ENCODE measurements at places on chromosomes 1 and 21. TPM values are rescaled to one million over a fixed set of nuclear protein-coding genes. Genes with fewer than 3 reads are reported as not detected.

TARDBP gene
- 113 TPM for total RNA-seq

AKT3 gene
- total RNA-seq = 58.7 TPM

DNA sequence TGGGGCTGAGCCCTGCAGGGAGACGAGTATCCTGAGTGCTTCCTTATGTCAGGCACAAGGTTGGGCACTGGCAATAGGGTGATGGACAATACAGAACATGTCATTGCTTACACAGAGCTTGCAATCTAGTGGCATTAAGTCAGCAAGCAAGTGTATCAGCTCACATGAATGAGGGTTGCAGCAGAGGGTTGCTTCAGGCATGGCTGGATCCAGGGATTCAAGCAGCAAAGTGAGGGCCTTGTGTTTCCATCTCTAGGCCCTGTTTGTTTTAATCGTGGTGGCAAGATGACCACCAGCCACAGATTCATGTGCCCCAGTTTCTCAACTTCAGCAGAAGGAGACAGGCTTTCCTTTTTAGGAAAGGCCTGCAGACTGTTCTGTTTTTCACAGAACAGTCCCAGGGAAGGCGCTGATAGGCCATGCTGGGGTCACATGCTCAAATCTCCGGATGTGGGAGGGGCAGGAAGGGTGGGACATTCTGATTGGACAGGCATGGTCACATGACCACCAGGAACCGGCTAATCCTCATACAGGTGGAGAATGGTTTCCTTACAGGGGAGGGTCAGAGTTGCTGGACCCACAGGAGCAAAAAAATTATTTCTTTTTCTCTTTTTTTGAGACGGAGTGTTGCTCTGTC, 14.4 kb downstream of the PLOD1 start:
- H3K4me3 ChIP-seq = no peak overlapping the region
- no peaks in the 10 kb centered on the region for H3K27me3 ChIP-seq
- no peak for DNase-seq
- H3K27ac ChIP-seq = no peak overlapping the region
- no peaks in the 10 kb centered on the region for H3K4me1 ChIP-seq

DNA sequence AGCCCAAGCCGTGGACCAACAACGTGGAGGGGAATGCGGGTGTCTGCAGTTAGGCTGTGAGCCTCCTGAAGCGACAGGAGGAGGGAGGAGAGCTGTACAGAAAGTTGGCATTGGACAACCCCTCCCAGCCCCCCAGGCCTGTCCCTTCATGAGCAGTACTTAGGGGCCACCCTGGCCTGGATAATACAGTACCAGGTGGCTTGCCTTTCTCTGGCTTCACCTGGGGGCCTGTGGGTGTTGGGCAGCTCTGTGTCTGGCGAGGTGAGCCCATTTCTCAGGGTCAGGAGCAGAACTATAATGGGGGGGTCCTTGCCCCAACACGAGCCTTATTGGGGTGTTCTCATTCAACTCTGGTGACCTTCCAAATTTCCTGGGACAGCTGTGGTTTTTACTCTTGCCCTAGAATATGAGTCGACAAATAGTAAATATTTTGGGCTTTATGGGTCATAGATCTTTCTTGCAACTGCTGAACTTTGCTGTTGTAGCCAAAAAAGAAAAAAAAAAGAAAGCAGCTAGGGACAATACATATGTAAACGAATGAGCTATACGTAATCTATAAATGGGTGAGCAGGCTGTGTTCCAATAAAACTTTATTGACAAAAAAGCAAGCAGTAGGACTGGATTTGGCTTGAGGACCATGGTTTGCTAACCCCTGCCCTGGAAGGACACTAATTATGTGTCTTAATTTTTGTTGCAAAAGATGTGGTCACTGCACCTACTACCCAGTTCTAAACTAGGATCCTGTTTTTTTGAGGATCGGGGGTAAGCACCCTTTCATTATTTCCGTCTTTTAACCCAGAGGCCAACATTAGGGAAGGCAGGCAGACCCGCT, 11.4 kb downstream of the COQ8A start:
- DNase-seq = no peak
- no peak overlapping the region for H3K27ac ChIP-seq
- H3K27me3 ChIP-seq = no peaks in the 10 kb centered on the region
- H3K4me3 ChIP-seq = no peak overlapping the region
- no peaks in the 10 kb centered on the region for H3K36me3 ChIP-seq
